ENCODE measurements at places on chromosomes 6 and 20.
A peak's percentile ranks its signal among the peaks of the same experiment; 100 is the strongest.

DNA sequence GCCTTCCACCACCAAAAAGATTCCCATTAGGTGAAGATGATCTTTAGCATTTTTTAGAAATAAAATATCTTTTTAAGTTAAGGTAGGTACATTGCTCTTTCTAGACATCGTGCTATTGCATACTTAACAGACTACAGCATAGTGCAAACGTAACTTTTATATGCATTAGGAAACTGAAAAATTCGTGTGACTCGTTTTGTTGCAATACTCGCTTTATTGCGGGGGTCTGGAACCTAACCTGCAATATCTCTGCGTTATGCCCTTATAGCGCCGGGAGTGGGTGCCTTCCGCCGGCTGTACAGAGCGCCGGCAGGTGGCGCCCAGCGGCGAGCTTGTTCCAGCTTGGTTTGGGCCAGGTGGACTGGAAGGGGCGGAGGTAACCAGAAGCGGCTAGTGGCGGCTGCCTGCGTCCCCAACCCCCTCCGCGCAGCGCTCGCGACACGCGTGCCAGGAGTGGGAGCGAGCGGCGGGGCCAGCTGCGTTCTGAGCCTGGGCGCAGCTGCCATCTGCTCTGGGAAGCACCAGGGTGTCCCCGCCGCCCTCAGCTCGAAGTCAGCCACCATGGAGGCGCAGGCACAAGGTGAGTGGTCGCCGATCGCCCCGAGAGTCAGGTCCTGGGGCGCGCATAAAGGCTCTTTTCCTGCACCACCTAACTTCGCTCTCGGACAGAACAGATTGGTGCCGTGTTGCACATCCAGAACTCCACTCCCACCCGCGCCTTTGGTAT lies at the start of gene TPD52L1:
Gene TPD52L1 (plus strand): TSS at position 383 of the 727 bp plus-strand sequence. CDS start 179 bp downstream, at position 562.
- DNase-seq: peak; percentile 51

GRCh38 chr6:37129566-37129965 lies 40.4 kb upstream of the PIM1 start:
- no peak for DNase-seq

- no peak for DNase-seq
These were observed 60.4 kb downstream of the SOBP start for GRCh38 chr6:107550241-107550840.

- DNase-seq: no peak
These were observed 96.9 kb downstream of the SCML4 start for GRCh38 chr6:107727096-107727757.

DNA sequence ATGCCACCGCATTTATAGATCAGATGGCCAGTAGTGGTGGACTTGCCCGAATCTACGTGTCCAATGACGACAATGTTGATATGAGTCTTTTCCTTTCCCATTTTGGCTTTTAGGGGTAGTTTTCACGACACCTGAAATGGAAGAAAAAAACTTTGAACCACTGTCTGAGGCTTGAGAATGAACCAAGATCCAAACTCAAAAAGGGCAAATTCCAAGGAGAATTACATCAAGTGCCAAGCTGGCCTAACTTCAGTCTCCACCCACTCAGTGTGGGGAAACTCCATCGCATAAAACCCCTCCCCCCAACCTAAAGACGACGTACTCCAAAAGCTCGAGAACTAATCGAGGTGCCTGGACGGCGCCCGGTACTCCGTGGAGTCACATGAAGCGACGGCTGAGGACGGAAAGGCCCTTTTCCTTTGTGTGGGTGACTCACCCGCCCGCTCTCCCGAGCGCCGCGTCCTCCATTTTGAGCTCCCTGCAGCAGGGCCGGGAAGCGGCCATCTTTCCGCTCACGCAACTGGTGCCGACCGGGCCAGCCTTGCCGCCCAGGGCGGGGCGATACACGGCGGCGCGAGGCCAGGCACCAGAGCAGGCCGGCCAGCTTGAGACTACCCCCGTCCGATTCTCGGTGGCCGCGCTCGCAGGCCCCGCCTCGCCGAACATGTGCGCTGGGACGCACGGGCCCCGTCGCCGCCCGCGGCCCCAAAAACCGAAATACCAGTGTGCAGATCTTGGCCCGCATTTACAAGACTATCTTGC lies 725 bp downstream of the EEF1A1 start:
- peak; percentile 84 for DNase-seq

- DNase-seq: no peak
These were observed 24.1 kb downstream of the CARMIL1 start for GRCh38 chr6:25303254-25303653.

DNA sequence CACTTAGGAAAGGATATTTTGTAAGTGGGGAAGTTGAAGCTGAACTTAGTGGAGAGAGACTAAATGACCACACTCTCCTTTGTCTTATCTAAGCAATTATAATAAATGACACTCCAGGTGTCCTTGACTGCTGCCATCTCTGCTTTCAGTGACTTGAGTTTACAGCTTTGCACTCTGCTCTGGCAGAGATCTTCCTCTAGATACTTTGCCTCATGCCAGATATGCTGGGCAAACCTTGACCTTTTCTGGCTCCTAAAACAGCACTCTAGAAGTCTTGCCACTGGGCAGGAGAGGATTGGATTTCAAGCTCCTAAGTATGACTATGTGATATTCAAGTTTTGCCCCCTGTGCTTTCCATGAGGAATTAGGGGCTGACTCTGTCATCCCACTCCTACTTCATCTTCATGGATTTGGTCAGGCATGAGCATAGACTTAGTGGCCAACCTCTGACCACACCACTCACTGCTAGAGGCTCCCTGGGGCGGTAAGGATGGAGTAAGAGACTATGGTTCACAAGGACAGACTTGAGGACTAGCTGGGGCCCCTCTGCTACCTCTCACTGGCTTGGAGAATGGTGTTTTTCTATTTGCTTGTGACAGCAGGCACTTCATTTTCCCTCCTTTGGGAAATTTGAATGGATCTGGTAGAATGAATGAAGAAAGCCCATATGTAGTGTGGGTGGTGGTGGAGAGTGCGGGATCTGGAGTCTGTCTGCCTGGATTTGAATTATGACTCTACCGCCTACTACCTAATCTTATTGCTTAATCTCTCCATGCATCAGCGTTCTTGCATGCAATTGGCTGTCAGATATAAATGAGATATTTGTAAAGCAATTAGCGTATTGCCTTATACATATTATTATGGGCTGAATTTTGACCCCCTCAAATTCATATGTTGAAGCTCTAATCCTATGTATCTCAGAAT lies 191.4 kb downstream of the REV3L start:
- DNase-seq: no peak
